ENCODE measurements at places on chromosomes 3 and 15.

- no peak for DNase-seq
These were observed 14.1 kb downstream of the HRH1 start for GRCh38 chr3:11168406-11168805.

GRCh38 chr3:99287876-99288275 lies 350.5 kb upstream of the COL8A1 start:
- DNase-seq, result no peak

DNA sequence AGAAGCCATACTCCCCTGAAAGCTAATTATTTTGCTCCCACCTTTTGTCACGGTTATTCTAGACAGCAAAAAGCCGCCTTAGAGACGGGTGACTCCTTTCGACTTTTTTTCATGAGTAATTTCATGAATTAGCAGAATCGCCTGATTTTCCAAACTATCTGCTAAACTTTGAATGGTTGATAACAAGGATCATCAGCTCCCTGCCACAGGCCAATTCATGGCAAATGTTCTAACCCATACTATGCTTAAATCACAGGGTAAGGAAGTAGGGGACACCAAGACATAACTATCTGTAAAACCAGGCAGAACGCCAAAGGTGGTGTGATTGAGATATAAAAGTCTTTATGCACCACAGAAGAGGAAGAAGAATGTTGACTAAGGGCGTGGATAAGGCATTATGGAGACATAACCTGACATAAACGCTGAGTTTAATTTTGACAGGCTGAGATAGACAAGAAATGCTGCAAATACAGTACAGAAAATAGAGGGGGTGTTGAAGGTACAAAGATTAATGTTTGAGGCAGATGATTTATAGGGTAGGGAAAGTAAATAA lies 891 bp upstream of the DMXL2 start:
- DNase-seq, result no peak

DNA sequence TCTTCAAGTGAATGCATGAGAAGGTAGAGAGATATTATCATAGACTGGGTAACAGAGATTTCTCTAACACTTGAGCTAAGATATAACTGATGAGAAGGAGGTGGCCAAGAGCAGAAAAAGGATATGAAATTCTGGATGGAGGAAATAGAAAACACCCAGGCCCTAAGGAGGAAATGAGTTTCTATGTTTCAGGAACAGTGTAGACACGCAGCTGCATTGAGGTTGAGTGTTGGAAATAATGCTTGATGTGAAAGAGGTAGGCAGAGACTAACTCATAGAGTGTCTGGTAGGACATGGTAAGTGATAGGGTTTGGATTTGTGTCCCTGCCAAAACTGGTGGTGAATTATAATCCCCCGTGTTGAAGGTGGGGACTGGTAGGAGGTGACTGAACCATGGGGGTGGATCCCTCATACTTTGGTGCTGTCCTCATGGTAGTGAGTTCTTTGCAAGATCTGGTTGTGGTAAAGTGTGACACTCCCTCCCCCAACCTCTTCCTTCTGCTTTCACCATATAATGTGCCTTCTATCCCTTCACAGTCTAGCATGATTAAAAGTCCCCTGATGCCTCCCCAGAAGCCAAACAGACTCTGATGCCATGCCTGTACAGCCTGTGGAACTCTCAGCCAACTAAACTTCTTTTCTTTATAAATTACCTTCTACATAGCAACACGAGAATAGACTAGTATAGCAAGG lies 787.3 kb downstream of the EDEM1 start:
- no peak for DNase-seq

DNA sequence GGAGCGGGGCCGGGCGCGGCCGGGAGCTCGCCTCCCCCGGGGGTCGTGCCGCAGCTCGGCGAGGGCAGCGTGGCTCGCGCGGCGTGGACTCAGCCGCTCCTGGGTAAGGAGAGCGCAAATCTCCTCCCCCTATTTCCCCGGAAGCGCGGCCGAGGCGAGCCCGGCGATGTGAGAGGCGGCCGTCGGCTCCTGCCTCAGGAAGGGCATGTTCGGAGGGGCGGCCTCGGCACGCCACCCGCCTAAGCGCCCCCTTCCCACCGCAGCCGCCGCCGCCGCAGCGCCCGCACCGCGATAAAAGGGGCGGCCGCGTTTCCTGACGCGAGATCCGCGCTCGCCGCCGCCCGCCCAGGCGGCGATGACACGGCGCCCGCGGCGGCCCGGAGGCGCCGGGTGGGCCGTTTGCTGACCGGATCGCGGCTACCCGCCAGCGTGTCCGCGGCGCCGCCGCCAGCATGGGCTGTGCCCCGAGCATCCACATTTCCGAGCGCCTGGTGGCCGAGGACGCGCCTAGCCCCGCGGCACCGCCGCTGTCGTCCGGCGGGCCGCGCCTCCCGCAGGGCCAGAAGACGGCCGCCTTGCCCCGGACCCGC lies at the start of gene PDE8A:
PDE8A (plus strand) TSS at position 146 of the 590 bp plus-strand sequence; CDS start at position 453, 307 bp downstream.
- DNase-seq, result no peak

- no peak for DNase-seq
These were observed 384.7 kb downstream of the MFSD1 start for GRCh38 chr3:159186581-159186980.

DNA sequence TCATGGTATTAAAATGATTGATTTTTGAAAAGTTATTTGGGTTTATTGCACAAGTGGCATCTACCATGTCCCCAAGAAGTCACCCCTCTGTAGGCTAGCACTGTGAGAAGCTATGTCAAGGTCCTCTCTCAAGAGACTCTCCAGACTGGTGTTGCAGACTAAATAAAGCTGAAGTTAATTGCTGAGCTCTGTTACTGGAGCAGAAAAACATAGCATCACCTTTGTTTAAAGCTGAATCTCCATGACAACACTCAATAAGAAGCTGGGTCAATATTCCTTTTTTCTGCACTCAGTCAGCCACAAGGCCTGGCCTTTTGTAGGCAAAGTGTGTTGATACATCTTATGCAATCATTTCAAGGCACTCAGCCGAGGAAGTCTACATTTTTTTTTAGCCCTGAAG lies 806.6 kb upstream of the LMCD1 start:
- no peak for DNase-seq

- no peak for DNase-seq
These were observed 192.7 kb downstream of the ZNF621 start for GRCh38 chr3:40717471-40717870.

- no peak for DNase-seq
These were observed 438.2 kb upstream of the PROK2 start for GRCh38 chr3:72223116-72223515.

GRCh38 chr3:188178293-188178936 lies 24.5 kb downstream of the LPP start:
- DNase-seq, result no peak
